ENCODE measurements at places on chromosomes 3 and 15.

- no peak for DNase-seq
Observed at GRCh38 chr15:92906563-92907081, 6.5 kb downstream of the CHD2 start.

GRCh38 chr3:122636697-122637096, 43.9 kb upstream of the PARP14 start:
- DNase-seq, result no peak

GRCh38 chr15:59312205-59312604, 60.5 kb downstream of the MYO1E start:
- DNase-seq, result peak; percentile 70

DNA sequence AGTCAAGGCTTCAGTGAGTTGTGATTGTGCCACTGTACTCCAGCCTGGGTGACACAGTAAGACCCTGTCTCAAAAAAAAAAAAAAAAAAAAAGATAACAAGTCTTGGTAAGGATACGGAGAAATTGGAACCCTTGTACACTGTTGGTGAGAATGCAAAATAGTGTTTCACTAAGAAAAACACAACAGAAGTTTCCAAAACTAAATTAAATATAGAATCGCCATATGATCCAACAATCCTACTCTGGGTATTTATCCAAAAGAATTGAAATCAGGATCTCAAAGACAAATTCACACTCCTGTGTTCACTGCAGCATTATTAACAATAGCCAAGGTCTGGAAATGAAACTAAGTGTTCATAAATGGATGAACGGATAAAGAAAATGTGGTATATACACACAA, 149.4 kb downstream of the ERC2 start:
- DNase-seq, result no peak

DNA sequence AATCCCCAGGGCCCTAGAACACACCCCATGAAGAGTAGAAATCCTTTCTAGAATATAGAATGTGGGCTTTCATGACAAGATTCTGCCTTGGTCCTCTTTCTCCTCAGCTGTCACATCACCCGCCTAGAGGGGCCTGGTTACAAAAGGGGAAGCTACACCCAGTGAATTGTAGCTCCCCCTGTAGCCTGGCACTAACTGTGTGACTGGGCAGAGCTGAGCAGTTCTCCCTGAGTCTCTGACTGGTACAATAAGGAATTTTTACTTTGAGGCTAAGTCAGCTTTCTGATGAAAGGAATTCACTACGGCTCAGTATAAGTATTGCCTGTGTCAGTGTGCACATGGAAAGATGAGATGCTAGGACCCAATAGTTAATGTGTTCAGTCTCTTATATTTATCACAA, 28.7 kb upstream of the ZNF148 start:
- peak; percentile 36 for DNase-seq

DNA sequence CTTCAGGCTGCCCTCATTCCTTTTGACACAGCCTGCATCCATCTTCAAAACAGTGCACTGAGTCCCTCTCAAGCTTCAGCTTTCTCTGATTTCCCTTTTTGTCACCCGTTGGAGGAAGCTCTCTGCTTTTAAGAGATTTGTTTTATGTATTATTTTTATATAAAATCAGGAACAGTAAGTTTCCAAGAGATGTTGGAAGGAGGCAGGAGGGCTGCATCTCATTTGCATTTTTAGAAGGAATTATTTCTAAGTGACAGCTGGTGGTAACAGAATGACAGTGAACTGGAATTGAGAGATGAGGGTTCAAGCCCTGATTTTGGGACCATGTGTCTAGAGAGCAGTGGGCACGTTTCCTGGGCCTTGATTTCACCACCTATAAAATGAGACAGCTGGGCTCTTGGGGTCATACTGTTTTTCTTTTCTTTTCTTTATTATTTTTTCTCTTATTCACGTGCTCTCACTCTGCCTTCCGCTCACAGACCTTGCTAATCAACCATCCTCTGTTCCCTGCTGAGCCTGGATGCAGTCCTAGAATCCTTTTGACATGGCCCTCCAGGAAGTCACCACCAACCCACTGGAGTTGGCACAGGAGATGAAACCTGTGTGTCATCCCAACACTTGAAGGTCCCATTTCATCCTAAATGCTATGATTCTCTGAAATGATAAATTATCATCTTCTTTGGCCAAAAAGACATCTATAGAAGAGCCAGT, 148.6 kb downstream of the CACNA2D3 start:
- DNase-seq, result no peak

DNA sequence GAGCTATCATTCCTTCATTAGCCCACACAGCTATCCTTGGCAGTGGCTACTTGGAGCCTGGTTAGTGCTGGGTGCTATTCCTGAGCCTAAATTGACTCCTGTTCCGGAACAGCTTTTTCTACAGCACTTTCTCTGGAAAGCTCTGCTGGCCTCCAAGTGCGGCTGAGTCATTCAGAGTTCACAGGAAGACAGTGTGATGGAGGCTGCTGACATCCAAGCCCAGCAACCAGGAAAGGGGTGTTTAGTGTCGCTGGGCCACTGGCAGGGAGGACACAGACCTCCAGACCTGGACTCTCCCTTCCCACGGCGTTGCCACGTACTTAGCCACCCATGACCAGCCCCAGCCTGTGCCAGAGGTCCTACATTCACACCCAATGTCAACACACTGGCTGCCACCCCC, 28.7 kb downstream of the CACNA2D2 start:
- DNase-seq, result no peak

GRCh38 chr15:35691891-35692867, 146.2 kb upstream of the DPH6 start:
- DNase-seq, result no peak

DNA sequence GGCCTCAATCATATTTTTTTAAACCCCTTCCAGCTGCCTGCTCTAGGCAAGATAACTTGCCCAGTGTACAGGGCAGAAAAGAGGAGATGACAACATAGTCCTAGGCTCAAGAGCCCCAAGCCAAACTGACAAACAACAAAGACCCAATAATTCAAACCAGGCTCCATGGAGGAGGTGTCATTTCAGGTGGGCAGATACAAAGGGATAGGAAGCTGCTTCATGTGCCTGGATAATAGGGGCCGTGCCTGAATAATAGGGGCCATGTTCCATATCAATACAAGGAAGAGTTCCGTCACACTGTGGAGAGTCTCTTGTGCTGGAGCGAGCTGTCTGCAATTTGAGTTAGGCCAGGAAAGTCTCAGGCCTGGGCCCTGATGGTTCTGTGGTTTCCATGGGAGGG, 35.4 kb upstream of the TRIM71 start:
- no peak for DNase-seq

GRCh38 chr3:42589382-42590109, 1.1 kb upstream of the SS18L2 start:
- no peak for DNase-seq

DNA sequence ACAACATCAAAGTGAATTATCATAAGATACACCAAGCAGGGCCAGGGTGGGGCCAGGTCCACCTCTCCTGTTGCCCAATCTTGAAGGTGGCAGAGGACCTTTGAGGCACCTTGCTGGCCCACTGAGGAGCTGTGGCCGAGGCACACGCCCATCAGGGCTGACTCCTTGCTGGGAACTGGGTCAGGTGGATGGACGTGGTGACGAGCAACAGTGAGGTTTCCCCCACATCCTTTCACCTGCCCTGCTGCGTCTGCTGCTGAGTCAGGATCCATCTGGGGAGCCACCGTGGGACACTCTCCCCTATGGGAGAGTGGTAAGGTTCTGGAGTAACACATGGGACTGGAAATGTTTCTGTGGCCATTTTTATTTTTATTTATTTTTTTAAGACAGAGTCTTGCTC, 17.3 kb upstream of the FURIN start:
- DNase-seq, result no peak

- no peak for DNase-seq
Observed at GRCh38 chr15:31774045-31774444, 256.3 kb upstream of the CHRNA7 start.

GRCh38 chr15:45407786-45408185, 29.4 kb upstream of the GATM start:
- DNase-seq, result no peak

DNA sequence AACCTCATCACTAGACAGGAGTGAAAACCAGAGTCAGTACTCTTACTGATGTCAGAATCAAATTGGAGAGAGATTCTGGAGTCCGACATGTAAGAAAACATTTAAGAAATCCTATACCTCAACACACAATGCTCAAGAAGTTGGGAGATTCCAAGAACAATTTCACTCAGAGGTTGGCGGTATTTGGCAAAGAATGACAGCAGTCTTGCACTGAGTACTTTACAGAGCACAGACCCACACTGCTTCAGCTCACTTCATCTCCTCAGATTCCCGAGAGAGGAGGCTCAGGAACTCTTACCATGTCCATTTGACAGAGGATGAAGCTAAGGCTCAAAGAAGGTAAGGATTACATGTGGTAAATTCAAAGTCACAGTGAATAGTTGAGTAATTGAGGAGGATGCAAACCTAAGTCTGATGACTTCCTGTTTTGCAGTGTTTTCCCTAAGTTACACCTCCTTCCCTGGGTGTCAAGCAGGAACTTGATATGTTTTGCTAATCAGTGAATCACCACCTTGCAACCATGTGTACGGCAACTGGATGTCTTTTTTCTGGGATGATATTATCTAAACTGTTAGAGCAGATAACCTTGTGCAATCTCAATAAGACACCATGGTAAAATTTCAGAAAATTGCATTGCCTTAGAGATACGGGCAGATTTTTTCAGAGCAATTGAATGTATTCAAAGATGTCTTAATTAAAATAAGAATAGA, 61.3 kb upstream of the MME start:
- DNase-seq, result peak; percentile 78

- DNase-seq, result no peak
Observed at GRCh38 chr3:17629400-17629799, 113.0 kb downstream of the TBC1D5 start.

GRCh38 chr3:189276444-189277219, 104.9 kb downstream of the TPRG1 start:
- DNase-seq, result peak; percentile 88

- DNase-seq, result no peak
Observed at GRCh38 chr3:45166321-45166879, 20.2 kb upstream of the CDCP1 start.

GRCh38 chr3:24316887-24317383, 177.7 kb downstream of the THRB start:
- DNase-seq, result no peak

- no peak for DNase-seq
Observed at GRCh38 chr15:94536549-94536948, 305.2 kb downstream of the MCTP2 start.

DNA sequence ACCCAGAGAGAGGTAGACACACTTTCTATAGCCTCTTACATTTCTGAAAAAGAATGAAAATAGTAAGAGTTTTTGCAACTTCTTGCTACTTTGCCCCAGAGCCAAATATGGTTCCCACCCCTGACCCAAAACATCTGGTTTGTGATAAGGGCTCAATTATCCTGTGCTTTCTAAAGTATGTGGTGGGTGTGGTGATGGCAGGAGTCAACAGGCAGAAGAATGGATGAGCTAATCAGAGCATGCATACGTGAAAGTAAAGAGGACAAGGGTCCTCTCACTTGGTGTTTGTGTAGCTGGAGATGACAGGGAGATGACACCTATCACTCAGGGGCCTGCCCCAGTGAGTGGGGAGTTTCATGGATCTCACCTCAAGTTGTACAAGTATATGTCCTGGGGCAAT, 19.1 kb downstream of the KBTBD8 start:
- no peak for DNase-seq

DNA sequence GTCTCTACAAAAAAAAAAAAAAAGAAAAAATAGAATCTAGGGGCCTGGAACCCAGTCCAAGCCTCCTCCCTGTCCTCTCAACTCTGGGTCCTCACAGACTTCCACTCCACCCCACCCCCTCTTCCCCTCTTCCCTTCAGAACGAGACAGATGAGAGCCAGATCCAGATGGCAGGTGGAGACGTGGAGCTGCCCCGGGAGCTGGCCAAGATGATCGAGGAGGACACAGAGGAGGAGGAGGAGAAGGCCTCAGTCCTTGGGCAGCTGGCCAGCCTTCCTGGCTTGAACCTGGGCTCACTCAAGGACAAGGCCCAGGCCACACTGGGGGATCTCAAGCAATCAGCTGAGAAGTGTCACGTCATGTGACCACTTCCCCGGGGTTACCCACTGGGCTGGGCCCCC, 3.6 kb downstream of the CPLX3 start:
- DNase-seq, result no peak

DNA sequence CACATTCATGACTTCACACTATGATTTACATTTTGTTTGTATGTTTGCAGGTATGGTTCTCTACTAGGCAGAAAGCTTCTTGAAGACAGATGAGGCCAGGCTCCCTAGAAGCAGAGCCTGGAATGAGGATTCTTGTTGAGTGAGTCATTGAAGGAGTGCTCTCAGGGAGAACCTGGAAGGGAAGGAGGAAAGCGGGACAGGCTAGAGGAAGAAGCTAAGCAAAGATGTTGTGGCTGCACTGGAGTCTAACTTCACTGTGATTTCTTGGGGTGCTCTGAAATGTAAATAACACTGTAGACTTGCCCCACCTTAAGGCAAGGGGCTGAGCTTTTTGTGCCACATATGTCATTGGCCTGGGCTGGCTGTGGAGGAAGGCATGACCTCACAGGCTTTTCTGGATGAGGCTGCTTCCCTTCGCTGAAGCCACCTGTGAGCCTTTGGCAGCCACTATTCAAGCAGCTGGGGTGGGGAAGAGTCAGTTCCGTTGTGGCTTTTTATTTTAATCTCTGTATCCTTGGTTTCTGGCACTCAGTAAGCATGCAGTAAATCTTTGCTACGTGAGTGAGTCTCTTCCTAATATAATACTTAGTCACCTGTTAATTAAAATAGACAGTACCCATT, 307.3 kb downstream of the SV2B start:
- DNase-seq, result no peak

- no peak for DNase-seq
Observed at GRCh38 chr3:127678611-127679533, 6.1 kb downstream of the ABTB1 start.

GRCh38 chr3:147419781-147420224, 10.6 kb downstream of the ZIC1 start:
- no peak for DNase-seq

GRCh38 chr3:179624451-179624850, 19.9 kb downstream of the NDUFB5 start:
- DNase-seq, result no peak

- DNase-seq, result no peak
Observed at GRCh38 chr3:53194210-53195065, 33.4 kb downstream of the PRKCD start.

- DNase-seq, result no peak
Observed at GRCh38 chr15:94081829-94082228, 149.5 kb upstream of the MCTP2 start.

DNA sequence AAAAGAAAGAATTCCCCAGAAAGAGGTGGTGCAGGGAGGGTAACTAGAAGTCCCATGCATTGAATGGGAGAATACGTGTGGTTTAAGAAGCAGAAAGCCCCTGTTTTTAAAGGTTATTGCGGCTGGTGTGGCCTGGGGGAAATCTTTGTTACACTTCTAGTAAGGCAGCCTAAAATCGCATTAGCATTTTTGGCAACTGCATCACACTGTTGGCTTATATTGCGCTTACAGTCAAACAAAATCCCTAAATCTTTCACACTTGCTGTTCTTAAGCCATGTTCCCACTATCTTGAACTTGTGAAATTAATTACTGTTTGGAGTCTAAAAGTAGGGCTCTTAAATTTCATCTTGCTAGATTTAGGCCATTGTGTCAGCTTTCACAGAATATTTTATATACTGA, 66.0 kb upstream of the GOLIM4 start:
- DNase-seq, result no peak

Measured in suppressor macrophage (primary cell).